ENCODE measurements at places on chromosomes 1 and 21. TPM values are rescaled to one million over a fixed set of nuclear protein-coding genes. Genes with fewer than 3 reads are reported as not detected.

Gene SYT2
- not detected for total RNA-seq

Gene PRAMEF15
- not detected for total RNA-seq

Gene OBSCN
- total RNA-seq: 42.2 TPM

Gene HSPB7
- 36.2 TPM for total RNA-seq

Gene OLFML3
- 43.5 TPM for total RNA-seq

Gene LPAR3
- 20.8 TPM for total RNA-seq

Measured in ureter (tissue), 1 donor.